ENCODE measurements at places on chromosomes 4 and X.

GRCh38 chrX:106171293-106171820 is 3.3 kb downstream of the PWWP3B start:
- no peak for DNase-seq

GRCh38 chr4:147987252-147987651 is 255.4 kb downstream of the ARHGAP10 start:
- no peak for DNase-seq

DNA sequence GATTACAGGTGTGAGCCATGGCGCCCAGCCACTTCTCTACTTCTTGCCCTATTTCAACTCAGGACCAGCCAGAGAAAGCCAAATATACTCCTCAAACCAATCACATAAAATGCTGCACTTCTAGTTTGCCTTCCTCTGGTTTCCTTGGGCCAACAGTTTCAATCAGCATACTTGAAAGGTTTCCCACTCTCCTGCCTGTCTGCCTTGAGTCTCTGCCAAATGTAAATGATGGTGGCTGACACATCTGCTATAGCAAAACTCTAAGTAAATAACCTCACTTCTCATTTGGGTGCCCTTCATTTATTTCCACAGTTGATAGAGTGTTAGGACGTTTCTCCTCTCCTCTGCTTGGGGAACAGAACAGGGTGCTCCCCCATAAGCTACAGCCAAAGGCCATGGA is 36.4 kb upstream of the PPA2 start:
- DNase-seq, result no peak

- no peak for DNase-seq
These were observed 52.0 kb upstream of the GLRB start for GRCh38 chr4:157023941-157024340.

DNA sequence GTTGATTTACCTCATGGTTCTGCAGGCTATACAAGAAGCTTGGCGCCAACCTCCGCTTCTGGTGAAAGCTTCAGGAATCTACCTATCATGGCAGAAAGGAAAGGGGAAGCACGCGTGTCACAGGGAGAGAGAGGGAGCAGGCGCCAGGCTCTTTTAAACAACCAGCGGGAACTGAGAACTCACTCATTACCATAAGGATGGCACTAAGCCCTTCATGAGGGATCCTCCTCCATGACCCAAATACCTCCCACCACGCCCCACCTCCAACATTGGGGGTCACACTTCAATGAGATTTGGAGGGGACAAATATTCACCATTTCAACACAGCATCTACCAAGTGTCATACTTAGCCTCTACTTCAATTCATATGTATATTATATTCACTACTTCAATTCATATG is 18.8 kb upstream of the TBC1D8B start:
- DNase-seq, result no peak

GRCh38 chrX:11430271-11430670 is 137.1 kb downstream of the AMELX start:
- no peak for DNase-seq

GRCh38 chrX:9503261-9503660 is 38.4 kb downstream of the TBL1X start:
- no peak for DNase-seq

DNA sequence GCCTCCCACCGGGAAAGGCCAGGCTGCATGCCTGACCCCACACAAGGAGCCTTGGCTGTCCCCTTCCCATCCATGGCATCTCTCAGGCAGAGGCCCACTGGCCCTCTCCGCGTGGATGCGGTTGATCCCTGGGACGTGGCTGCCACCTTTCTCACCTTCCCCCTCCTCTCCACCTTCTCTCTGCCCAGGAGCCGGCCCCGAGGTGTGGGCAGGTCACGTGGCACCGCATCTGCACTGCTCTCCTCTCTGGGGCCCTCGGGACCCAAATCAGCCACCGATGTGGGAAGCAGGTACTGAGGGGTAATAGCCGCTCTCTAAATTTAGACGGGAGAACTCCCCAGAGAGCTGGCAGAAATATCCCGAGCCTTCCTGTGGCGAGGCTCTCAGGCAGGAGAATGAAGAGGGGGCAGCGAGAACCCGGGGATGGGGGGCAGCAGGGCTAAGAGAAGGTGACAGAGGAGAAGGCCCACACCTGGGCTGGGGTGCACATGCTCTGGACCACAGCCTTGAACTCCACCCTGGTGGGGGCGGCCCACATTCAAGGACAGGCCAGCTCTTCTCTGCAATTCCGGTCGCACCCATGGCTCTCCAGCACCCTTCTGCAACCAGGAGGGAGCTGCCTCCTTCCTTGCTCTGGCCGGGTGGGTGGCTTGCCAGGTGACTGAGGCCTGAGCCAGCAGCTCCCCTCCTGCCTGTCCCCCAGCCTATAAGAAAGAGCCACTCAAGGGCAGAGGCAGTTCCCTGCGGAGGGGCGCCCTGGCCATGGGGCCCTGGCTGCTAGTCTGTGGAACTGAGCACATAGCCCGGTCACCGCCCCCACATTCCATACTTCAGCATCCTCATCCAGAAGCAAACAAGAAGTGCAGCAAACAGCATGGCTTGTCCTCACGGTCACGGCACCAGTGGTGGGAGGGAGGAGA is 9.6 kb upstream of the DUSP9 start:
- DNase-seq, result no peak

DNA sequence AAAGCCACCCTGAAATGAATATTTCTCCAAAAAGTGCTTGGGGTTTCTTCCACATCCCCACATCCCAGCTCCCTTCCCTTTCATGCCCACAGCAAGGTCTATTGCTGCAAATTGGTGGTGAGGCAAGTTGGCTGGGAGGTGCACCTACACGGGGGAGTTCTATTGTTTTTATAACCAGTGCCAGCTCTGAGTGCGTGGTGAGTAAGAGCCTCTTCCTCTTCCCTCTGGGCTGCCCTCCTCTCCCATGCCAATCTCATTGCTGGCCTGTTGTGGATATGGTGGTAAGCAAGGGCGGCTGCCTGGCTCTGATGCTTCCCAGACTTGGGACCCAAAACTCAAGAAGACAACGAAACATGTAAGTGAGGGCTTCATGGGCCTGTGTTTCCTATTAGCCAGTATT is 204.3 kb downstream of the SHROOM3 start:
- DNase-seq, result no peak

- DNase-seq, result no peak
These were observed 4.3 kb downstream of the FGFR3 start for GRCh38 chr4:1797298-1797860.

DNA sequence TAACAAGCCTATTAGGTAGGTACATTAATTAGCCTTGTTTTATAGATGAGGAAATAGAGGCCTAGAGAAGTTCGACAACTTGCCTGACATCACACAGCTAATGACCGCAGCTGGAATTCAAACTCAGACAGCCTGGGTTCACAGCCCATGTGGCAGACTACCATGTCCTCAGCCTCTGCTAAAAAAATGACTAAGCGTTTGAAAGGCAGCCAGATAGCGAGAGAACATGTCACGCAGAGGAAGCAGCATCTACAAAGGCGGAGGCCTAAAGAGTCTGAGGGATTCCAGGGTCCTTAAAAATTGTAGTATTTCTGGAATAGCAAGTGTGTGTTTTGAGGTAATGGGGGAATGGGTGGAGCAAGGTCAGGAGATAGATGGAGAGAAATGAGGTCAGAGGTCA is 33.2 kb upstream of the BMP15 start:
- DNase-seq, result peak; percentile 46

GRCh38 chr4:122706511-122706910 is 26.0 kb upstream of the BBS12 start:
- DNase-seq, result no peak

DNA sequence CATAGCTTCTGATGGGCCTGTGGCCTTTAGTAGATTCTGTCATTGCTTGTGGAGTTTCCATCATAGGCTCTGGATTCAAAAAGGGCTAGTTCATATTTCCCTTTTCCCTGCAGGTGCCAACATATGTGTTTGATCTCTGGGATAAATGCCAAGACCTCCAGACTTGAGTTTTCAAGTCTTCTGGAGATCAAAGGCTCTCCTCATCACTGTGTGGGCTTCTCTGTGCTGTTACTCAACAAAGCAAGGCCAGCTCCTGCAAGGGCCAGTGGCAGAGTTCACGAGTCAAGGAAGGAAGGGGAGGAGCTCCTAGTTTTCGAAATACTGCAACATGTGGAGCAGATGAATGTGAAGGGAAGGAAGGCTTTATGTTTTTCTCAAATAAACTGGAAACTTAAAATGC is 62.7 kb upstream of the SCML1 start:
- DNase-seq, result peak; percentile 43

DNA sequence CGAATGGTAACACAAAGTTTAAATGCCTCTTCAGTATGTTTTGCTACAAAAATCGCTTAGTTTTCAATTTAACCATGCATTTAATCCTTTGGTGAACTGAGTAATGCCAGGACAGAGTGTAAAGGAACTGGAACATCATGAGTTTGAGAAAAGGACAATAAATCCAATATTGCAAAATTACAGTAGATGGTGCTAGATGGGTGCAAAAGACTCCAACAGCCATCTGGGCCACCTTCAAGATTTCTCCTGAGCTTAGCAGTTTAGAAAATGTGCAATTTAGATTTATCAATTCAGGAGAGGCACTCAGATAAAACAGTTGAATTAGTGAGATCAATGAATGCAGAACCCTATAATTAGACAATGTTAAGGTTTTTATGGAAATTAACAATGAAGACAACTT is 33.2 kb upstream of the MID1IP1 start:
- peak; percentile 58 for DNase-seq

- DNase-seq, result no peak
These were observed 344.4 kb downstream of the NR3C2 start for GRCh38 chr4:148097801-148098200.

GRCh38 chrX:150372280-150372679 is 9.2 kb downstream of the MAMLD1 start:
- no peak for DNase-seq

DNA sequence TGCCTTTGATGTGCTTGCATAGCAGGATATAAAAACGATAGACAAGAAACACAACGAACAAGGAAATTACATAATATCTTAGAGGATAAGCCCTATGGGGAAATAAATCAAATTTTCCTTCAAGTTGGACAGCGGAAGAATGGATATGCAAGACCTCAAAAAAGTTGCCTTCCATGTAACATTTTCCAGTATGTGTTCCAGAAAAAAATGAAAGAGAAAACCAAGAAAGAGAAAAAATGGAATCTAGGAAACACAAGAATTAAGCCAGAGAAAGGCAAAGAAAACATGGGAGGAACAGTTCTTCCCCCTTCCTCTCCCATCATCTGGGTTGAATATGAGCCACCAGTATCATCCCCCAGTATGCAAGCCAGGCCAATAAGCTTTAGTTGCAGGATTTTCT is 34.6 kb upstream of the MID1 start:
- no peak for DNase-seq

Measured in fibroblast of pulmonary artery (primary cell).